Omental fat pad (tissue), 4 donors: ENCODE measurements at places on chromosomes 11 and 22. TPM values are rescaled to one million over a fixed set of nuclear protein-coding genes. Genes with fewer than 3 reads are reported as not detected.

NCF4 gene
- total RNA-seq = 78.8 TPM

GLB1L2 gene
- 1.8 TPM for total RNA-seq

ARHGAP8 gene
- total RNA-seq = 0.46 TPM

PRSS23 gene
- total RNA-seq = 54.4 TPM

CCDC88B gene
- 7.5 TPM for total RNA-seq

MISFA gene
- not detected for total RNA-seq

VSTM5 gene
- not detected for total RNA-seq

HTR3A gene
- total RNA-seq = not detected

KCNK4 gene
- total RNA-seq = not detected

OR51E1 gene
- total RNA-seq = 8.7 TPM

CD6 gene
- 3.2 TPM for total RNA-seq

GANAB gene
- total RNA-seq = 131 TPM

NPTXR gene
- 2.4 TPM for total RNA-seq

PGA3 gene
- 4.9 TPM for total RNA-seq

TRIM29 gene
- 5.7 TPM for total RNA-seq

STT3A gene
- total RNA-seq = 135 TPM

TESMIN gene
- total RNA-seq = 2.2 TPM

TIMP3 gene
- total RNA-seq = 989 TPM

CEND1 gene
- not detected for total RNA-seq

CD3E gene
- total RNA-seq = 3.1 TPM

BIK gene
- total RNA-seq = not detected

GATD1 gene
- total RNA-seq = 16.9 TPM

CWF19L2 gene
- total RNA-seq = 14.8 TPM

TMEM151A gene
- total RNA-seq = 1.6 TPM

MEI1 gene
- 2.9 TPM for total RNA-seq

CDC42BPG gene
- 0.47 TPM for total RNA-seq

PLAAT4 gene
- 34.6 TPM for total RNA-seq

IGLL1 gene
- not detected for total RNA-seq

BIRC3 gene
- 8.3 TPM for total RNA-seq

SOX6 gene
- 41.0 TPM for total RNA-seq

GLYAT gene
- 4.2 TPM for total RNA-seq

PATE4 gene
- not detected for total RNA-seq

YPEL1 gene
- 2.0 TPM for total RNA-seq

GUCD1 gene
- total RNA-seq = 162 TPM

EIF3M gene
- 319 TPM for total RNA-seq

IL10RA gene
- 45.6 TPM for total RNA-seq

PGM2L1 gene
- 2.9 TPM for total RNA-seq

FBLN1 gene
- total RNA-seq = 340 TPM

GRIA4 gene
- total RNA-seq = not detected

SMIM38 gene
- total RNA-seq = 0.69 TPM

OR52A5 gene
- not detected for total RNA-seq

CENPM gene
- 5.4 TPM for total RNA-seq

ADAMTS15 gene
- total RNA-seq = 42.6 TPM

LDHAL6A gene
- not detected for total RNA-seq

LMO2 gene
- 28.9 TPM for total RNA-seq

BBOX1 gene
- total RNA-seq = not detected

CCDC81 gene
- total RNA-seq = not detected

OR52J3 gene
- total RNA-seq = not detected
